ENCODE measurements at places on chromosomes 16 and 17.

GRCh38 chr16:3122926-3123570 is 10.7 kb downstream of the ZNF205 start:
- DNase-seq, result no peak

GRCh38 chr17:74936470-74936799 is 737 bp downstream of the OTOP3 start:
- DNase-seq, result no peak

GRCh38 chr17:69961501-69962145 is 113.4 kb upstream of the KCNJ16 start:
- DNase-seq, result peak; percentile 16

DNA sequence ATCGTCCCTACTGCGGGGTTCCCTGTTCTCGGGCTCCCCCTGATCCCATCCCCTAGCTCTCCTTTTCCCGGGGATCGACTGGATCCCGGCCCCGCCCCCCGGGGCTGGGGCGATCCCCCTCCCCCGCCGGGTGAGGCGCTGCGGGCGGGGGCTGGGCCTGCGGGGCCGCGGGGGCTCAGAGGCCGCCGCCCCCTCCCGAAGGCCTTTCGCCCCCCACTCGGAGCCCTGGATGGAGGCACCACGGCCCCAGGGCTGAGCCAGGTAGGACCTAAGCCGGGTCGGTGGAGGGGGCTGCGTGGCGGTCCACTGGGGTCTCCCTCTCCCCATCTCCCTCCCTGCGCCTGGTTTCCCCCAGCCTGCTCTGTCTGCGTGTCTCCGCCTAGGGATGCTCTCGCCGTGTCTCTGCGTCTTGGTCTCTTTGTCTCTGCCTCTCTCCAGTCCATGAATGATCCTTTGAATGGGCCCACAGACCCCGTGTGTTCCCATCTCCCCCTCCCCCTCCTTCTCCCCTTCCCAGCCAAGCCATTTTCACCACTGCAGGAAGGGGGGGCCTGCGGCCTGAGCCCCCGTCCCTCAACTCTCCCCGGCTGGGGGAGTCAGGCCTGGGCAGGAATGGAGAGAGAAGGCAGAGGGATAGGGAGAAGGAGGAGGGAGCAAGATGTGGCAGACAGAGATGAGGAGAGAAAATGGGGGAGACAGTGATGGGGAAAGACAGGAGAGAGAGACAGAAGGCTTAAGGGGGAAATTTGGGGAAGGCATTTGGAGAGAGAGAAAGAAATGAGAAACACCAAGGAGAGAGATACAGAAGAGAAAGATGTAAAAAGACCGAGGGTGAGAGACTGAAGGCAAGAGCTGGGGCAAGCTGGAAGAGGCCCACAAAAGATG is 1.7 kb upstream of the TMEM256 start:
- DNase-seq, result no peak

DNA sequence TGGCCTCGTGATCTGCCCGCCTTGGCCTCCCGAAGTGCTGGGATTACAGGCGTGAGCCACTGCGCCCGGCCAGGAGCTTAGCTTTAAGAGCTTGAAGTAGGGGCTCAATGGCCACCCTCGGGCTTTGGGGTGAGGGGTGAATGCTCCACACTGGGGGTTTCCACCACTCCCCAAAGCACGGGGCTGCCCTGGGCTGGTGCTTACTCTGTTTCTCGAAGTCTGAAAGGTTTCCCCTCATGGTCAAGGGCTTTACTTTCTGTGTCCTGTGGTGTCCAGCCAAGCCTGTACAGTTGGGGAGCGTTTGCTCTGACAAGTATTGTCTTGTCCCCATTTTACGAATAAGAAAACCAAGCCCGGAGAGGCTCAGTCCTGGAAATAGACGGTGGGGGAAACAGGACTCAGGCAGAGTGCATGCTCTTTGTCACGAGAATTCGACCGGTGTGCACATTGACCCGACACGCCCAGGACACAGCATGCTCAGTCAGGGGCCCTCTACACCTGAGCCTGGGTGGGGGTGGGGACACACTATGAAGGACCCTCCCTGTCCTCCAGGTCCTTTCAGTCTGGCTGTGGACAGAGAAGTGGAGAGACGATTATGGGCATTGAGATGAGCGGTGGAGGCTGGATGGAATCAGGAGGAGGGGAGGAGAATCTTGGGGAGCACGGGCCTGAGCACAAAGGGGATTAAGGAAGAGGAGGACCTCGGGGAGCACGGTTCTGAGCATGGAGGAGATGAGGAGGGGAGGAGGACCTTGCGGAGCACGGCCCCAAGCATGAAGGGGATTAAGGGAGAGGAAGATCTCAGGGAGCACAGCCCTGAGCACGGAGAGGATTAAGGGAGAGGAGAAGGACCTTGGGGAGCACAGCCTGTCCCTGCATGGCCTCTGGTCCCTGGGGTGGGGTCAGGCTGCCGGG is 7.5 kb downstream of the CD7 start:
- DNase-seq, result no peak

DNA sequence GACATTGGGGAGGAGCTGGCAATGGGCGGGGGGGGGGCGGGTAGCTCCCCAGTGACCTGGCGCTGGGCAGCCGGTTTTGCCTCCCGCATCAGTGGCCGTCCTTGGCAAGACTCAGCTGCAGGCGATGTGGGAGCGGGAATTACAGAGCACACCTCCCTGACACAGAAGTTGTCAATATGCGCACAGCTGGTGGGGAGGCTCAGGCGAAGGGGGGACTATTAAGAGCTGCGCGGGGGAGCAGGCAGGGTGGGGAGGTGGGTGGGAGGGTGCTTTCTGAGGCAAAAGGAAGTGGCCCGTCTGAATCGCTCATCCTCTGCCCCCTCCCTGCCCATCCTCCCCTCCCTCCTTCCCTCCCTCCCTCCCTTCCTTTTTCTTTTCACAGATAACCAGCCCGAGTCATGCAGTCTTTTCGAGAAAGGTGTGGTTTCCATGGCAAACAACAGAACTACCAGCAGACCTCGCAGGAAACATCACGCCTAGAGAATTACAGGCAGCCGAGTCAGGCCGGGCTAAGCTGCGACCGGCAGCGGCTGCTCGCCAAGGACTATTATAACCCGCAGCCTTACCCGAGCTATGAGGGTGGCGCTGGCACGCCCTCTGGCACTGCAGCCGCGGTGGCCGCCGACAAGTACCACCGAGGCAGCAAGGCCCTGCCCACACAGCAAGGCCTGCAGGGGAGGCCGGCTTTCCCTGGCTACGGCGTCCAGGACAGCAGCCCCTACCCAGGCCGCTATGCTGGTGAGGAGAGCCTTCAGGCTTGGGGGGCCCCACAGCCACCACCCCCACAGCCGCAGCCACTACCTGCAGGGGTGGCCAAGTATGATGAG is 44.0 kb downstream of the SREBF1 start:
- peak; percentile 36 for DNase-seq

GRCh38 chr17:34858591-34859565 is 102.4 kb downstream of the CCT6B start:
- no peak for DNase-seq

- DNase-seq, result peak; percentile 48
These were observed 1.0 kb upstream of the TTYH2 start for GRCh38 chr17:74212209-74212912.

GRCh38 chr17:16398270-16399267 is 16.8 kb upstream of the TRPV2 start:
- no peak for DNase-seq
